ENCODE measurements at places on chromosomes 13 and 19.
A peak's percentile ranks its signal among the peaks of the same experiment; 100 is the strongest.

GRCh38 chr13:39129213-39129612, 91.0 kb downstream of the NHLRC3 start:
- no peak for DNase-seq

DNA sequence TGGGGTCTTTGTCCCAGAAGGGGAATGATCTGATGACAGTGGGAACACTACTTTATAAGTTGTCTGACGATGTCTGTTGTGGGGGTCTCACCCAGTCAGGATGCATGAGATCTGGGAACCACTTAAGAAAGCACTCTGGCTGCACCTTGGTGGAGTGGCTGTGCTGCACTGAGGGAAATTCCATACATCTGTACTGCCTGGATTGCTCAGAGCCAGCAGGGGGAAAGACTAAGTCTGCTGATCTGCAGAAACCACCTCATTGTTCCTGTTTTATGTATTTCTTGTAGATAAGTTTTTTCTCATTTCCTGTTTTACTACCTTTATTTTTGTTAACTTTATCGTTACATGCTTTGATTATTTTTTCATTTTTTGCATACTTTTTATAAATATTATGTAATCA, 27.3 kb downstream of the ZNF430 start:
- no peak for DNase-seq

DNA sequence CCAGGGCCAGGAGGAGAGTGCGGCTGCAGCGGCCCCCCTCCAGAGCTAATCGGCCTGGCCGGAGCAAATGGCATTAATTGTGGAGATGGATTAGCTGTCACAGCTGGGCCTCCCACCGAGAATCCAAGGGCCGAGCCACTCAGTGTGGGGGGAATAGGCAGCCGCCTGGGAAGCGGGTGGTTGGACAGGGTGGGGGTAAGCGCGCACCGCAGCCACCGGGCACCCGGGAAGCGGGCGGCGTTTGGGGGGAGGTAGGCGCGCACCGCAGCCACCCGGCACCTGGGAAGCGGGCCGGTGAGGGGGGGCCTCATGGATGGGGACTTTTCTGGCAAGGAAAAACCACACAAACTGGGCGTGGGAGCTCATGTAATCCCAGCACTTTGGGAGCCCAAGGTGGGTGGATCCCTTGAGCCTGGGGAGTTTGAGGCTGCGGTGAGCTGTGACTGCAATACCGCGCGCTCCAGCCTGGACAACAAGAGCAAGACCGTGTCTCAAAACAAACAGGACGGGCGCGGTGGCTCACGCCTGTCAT, 9.7 kb downstream of the R3HDM4 start:
- no peak for DNase-seq

DNA sequence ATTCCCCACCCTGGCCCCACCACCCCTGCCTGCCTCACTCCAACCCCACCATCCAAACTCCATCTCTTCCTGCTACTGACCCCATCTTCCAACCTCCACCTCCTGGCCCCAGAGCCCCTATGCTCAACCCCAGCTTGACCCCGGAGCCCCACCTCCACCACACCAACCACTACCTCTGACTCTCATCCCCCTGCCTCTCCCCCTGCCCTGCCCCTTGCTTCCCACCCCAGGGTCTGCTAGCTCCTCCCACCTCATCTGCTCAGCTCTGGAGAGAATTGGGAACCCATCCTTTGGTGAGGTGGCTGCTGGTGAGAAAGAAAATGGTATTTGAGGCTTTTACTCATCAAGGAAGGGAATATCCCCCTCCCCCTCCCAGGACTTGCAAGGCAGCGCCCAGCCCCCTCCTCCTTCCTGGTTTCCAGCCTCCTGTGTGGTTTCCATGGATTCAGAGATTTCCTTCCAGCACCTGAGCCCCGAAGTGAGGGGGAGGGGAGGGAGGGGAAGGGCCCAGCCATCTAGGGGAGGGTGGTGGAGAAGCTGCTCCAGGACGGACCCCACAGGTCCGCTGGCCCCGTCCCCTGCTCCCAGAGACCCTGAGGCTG, 11.4 kb upstream of the PEPD start:
- DNase-seq = no peak

- DNase-seq = peak; percentile 66
Measured at GRCh38 chr19:40464059-40465024, 1.2 kb downstream of the BLVRB start.

GRCh38 chr13:94620286-94620896, 18.7 kb downstream of the GPR180 start:
- peak; percentile 39 for DNase-seq

- DNase-seq = no peak
Measured at GRCh38 chr13:32056316-32056715, 24.7 kb downstream of the FRY start.

GRCh38 chr13:50550151-50550550, 293.3 kb downstream of the DLEU7 start:
- DNase-seq = no peak

DNA sequence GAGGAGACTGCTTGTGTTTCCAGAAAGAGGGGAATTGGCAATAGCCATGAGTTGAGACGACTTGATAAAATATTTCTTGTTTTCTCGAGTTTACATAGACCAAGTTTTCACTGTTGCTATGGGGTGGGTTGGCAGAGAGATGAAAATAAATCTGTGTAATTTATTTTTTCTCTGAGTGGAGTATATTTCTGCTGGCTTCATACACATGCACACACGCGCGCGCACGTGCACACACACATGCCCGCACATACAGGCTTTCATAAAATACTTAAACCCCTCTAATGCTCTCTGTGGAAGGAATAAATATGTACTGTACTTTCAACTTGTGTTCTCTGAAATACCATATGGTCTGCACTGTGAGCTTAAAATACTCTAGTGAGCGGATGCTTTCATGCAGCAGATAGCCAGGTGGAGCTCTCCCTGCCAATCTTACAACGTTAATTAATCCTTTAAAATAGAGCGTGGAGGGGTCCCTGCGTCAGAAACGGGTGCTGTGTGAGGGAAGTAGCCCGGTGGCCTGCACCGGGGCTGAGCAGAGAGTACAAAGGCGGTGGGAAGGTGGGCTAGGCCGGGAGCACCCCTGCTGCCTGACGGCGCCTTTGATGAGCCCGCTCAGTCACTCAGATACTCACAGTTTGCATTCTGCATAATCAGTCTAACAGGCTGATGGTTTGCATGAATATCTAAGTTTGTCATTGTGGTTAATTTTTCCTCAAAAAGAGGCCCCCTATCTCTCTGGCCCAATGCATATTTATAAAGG, 44.1 kb downstream of the CCNE1 start:
- no peak for DNase-seq

- DNase-seq = peak; percentile 74
Measured at GRCh38 chr19:38693380-38694223, 46.2 kb downstream of the ACTN4 start.
